ENCODE measurements at places on chromosomes 5 and 9.

DNA sequence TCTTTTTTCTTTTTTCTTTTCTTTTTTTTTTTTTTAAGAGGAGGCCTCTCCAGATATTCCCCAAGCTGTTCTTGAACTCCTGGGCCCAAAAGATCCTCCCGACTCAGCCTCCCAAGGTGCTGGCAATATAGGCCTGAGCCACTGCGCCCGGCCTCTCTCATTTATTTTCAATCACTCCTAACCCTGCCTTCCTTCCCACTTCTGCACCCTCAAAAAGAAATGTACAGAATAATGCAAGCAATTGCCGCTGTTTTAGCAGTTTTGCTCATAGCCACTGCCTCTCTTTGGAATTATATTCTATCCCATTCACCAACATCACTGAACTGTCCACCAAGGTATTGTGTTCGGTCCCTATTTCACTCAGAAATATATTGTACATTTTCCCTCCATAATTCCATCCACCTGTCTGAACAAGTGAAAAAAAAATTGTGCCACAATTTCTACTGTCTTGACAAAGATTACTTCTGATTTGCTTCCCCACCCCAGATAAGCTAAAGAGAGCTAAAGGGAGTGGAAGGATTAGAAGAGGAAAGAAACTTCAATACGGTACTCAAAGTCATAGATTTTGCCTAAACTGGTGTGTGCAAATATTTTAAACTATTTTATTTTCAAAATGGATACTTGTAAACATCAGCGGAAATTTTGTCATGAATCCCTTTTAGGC lies 1.9 kb downstream of the FNBP1 start:
- no peak for DNase-seq

GRCh38 chr9:93132946-93133680 lies 938 bp downstream of the NINJ1 start:
- DNase-seq, result no peak

DNA sequence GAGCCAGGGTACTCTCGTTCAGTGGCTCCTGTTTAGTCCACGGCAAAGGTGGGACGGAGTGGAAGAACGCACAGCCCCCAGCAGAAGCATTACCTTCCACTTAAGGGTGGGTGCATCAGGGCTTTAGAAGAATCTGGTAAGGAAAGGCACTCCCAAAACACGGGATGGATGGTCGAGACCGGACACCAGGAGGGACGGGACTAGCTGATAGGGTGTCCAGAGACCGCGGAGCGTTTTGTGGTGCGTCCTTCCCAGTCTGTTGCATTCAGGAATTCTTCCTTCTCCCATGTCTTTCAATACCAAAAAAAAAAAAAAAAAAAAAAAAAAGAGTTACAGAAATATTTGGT lies 545 bp upstream of the CTSV start:
- no peak for DNase-seq

GRCh38 chr5:160128632-160129031 lies 9.4 kb upstream of the PWWP2A start:
- DNase-seq, result no peak

- DNase-seq, result no peak
These were observed 14.0 kb upstream of the HRCT1 start for GRCh38 chr9:35892051-35892450.

DNA sequence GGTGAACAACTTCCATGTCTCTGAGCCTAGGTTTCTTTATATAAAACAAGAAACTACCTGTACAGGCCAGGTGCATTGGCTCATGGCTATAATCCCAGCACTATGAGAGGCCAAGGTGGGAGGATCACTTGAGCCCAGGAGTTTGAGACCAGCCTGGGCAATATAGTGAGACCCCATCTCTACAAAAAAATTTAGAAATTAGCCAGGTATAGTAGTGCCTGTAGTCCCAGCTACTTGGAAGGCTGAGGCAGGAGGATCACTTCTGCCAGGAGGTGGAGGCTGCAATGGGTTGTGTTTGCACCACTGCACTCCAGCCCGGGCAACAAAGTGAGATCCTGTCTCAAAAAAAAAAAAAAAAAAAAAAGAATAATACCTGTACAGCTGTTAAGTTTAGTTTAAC lies 11.1 kb downstream of the FAM13B start:
- no peak for DNase-seq

GRCh38 chr5:16179511-16179935 lies at the start of gene MARCHF11:
MARCHF11 (minus strand) TSS chr5:16179791; CDS start chr5:16179575, 216 bp downstream.
- no peak for DNase-seq

DNA sequence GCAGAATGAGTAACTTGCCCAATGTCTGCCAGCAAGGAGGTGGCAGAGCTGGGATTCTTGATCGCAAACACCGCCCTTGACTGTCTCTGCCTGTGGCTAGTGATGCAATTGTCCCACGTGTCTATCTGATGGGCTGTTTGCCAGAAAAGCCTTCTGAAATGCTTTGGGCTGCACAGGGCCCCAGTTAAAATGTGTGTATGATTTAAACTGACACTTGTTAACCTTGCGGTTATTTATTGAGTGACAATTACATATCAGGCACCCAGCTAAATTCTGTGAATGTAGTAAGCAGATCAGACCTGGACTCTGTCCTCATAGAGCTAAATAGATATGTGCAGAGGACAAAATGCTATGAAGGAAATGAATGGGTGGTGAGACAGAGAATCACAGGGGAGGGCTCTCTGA lies 11.6 kb upstream of the IL12B start:
- DNase-seq, result no peak

DNA sequence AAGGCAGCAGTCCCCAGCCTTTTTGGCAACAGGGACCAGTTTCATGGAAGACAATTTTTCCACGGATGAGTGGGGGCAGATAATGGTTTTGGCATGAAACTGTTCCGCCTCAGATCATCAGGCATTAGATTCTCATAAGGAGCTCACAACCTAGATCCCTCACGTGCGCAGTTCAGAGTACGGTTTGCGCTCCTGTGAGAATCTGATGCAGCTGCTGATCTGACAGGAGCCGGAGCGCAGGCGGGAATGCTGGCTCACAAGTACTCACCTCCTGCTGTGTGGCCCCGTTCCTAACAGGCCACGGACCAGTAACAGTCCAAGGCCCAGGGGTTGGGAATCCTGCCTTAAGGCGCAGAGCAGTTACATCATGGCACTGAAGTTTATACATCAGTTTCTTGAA lies 3.3 kb upstream of the BRD3 start:
- no peak for DNase-seq

DNA sequence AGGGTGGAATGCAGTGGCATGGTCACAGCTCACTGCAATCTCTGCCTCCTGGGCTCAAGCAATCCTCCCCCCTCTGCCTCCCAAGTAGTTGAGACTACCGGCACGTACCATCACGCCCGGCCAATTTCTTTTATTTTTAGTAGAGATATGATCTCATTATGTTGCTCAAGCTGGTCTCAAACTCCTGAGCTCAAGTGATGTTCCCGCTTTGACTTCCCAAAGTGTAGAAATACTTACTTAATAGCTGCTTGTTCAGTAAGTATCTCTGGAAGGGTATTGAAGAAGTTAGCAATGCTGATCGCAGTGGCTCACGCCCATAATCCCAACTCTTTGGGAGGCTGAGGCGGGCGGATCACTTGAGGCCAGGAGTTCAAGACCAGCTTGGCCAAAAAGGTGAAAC lies 35.7 kb upstream of the PLIN2 start:
- no peak for DNase-seq

- no peak for DNase-seq
These were observed 109.0 kb downstream of the GNAQ start for GRCh38 chr9:77922591-77922990.

GRCh38 chr5:77425420-77425819 lies 66.7 kb downstream of the WDR41 start:
- DNase-seq, result no peak

DNA sequence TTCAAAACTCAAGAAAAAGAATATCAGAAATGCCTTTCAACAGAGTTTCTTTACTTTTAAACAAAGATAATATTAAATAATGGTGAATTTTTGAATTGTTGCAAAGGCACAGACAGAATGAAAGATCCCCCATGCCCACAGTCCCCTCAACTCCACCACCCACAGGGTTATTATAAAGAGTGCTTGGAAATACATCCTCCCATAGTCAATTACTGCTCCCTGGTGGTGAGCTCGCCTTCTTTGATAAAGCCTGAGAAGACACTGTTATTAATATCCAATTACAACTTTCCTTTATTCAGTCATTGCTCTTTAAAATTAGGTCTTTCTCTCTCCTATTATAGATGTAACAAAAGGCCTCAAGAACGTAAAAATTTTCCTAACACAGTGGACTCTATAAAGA lies 490.2 kb upstream of the RORB start:
- DNase-seq, result no peak

DNA sequence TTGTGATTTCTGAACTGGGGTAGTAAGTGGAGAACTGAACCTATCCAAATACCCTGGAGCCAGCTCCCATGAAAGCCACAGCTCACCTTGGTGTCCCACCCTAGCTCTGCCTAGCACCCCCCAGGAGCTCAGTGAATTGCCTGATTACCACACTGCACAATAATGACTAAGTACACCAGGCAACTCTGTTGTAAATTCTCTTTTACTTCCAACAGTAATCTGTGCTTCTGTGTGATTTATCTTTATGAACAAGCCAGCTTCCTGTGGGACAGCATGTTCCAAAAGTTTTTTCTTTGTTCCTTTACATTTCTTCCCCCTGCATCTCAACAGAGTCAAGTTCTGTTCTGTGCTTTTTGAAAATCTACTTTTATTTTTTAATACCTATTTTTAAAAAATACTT lies 22.1 kb upstream of the GRPEL2 start:
- no peak for DNase-seq

All from stimulated activated CD4-positive, alpha-beta T cell treated with anti-CD3 and anti-CD28 coated beads, Interleukin-4, amount 100 ng/mL, for 1 hour (primary cell).